ENCODE measurements at places on chromosomes 3 and 15.

GRCh38 chr3:46489875-46490274, 7.9 kb upstream of the RTP3 start:
- DNase-seq: no peak

DNA sequence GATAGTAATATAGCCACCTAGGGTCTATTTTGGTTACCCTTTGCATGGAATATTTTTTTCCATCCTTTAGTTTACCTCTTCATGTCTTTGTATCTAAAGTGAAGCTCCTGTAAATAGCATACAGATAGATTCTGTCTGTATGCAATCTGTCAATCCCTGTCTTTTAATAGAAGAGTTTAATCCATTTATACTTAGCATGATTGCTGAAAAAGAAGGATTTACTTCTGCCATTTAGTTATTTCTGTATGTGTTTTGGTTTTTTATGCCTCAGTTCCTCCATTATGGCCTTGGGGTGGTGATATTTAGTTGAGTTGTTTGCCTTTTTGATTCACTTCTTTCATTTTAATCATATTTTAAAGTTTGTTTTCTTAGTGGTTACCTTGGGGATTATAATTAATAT, 29.0 kb downstream of the PCCB start:
- DNase-seq: no peak

DNA sequence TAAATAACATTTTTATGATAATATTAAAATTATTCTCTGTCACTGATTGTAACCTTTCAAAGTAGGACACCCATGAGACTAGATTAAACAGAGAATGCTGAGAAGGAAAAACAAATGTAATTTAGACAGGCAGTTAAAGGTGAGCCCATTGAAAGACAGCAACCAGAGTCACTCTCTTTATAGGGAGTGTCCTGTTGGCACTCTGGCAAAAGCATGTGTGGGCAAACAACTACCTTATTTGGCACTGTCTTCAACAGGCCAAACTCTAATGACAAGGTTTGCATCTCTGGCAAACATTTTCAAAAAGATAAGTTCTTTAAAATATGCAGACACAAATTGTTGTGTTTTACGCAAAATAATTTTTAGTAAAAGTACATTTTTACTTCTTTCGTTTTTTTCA, 29.8 kb downstream of the NFKBIZ start:
- DNase-seq: no peak

DNA sequence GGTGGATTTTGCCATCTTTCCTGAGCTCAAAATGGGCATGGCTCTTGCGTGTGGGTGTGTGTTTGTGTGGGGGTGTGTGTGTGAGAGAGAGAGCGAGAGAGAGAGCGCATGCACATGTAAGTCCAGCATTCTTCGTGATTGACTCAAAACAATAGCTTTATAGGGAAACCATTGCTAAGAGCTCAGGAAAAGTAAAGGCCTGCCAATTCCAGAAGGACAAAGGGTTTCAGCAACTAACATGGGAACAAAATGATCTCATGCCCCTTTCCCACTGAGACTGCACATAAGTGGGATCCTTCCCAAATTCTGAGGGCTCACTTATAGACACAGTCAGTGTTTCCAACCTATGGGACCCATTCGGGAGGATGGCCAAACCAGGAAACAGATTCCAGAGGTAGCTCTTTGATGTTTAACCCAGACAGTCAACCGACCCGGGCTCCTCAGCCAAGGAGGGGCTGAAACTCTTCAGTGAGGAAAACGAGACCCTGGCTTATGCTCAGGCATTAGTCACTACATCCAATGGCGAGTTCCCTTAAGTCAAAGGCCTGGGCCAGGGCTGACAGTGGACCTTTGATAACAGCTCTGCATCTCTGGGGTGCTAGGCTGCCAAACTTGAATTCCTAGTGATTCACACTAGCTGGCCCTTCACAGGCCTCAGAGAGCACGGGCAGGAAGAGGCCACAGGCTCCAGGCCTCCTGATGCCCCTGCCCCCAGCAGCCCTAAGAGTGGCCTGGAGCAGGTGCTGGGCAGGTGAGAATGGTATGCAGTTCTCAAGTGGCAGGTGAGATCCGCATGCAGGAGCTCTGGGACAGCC, 305.0 kb upstream of the C2CD4B start:
- no peak for DNase-seq

DNA sequence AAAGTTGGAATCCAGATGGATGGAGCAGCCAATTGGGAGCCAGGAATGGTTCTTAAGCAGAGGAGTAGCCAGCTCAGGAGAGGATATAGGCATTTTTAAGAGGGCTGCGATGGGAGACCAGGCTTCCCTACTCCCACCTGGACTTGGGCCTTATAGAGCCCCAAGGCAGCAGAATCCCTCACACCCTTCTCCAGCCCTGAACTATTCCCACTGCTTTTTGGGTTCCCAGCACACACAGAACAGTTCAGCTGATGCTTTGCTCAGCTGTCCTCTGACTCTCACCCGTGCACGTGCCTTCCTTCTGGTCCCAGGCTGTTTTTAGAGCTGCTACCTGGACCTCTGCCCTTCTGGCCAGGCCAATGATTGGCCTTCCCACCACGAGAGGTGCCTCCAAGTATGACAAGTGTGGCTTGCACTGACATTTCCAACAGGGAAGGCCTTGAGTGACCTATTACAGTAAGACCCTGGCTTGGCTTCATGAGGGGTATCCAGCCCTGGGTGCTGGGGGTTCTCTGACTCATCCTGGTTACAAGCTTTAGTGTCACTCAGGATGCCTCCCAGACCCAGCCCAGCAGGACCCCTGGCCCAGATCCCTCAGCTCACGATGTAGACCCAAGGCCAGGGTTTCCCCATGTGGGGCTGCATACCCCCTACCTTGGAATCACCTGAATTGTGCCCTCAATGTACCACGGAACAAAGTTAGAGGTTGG, 25.2 kb downstream of the NOX5 start:
- DNase-seq: peak; percentile 60

DNA sequence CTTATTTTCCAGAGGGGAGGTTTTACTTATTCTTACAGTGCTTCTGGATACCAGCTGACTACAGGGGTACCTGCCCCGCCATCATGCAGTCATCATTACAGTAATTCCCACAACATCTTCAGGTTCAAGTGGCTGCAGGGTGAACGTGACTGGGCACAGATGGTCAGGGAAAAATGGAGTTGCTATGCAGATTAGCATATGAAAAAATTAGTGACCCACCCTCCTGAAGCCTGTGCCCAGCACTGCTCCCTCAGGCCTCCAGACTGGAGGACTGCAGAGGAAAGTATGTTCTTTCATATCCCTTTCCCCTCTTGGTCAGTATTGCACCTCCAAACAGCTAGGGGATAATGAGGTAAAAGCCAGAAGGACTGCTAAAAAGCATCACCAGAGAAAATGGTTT, 937.9 kb downstream of the TUSC7 start:
- DNase-seq: no peak

GRCh38 chr15:58537033-58537432, 105.2 kb downstream of the LIPC start:
- DNase-seq: no peak

GRCh38 chr15:74621546-74621920, 5.9 kb downstream of the CLK3 start:
- no peak for DNase-seq

GRCh38 chr15:69536726-69537512, 84.3 kb downstream of the RPLP1 start:
- DNase-seq: no peak

DNA sequence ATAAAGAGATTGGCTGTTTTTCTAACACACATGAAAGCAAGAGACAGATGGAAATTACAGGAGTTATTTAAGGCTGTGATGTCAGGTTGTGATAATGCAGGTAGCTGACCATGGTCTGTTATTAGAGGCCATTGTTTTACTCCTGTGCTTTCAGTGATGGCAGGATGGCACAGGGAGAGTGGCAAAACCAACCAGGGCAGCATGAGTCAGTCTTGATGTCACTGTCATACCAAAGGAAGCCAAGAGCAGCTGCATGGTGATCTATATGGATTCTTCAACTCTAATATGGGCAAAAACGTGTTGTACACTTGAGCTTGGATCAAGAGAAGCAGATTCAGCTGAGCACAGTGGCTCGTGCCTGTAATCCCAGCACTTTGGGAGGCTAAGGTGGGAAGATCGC, 91.8 kb upstream of the LMOD3 start:
- DNase-seq: no peak

GRCh38 chr15:74220475-74221248, 15.5 kb upstream of the CCDC33 start:
- DNase-seq: no peak

DNA sequence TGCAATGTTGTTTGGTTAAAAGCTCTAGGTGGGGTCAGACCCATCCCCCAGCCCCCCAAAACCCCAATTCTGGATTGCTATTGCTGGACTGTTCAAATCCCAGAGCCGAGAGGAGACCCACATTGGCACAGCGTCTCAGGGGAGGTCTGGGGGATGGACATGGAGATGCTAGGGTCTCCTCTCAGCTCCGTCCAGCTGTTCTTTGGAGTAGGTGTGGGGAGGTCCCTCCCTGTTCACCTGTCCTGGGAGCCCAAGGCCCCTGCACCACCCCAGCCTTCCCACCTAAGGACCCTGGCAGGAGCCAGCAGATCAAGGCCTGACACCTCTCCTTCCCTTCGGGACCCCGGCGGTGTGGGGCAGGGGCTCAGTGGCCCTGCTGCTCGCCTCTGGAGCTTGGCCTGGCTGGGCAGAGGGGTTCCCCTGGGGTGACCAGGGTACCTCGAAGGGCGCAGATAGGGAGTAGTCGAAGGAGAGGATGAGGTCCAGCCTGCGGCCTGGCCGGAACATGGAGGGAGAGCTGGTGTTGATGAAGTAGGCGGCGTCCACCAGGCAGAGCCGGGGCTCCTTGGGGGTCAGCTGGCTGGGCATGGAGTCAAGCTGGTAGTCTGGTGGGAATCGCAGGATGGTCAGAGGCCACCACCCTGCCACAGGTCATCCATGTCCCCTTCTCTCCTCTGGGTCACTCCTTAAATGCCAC, 23.9 kb downstream of the PLA2G4D start:
- peak; percentile 71 for DNase-seq

Measured in osteocyte (in vitro differentiated cells).